Right renal pelvis (tissue), 4 donors: ENCODE measurements at places on chromosomes 4 and X. TPM values are rescaled to one million over a fixed set of nuclear protein-coding genes. Genes with fewer than 3 reads are reported as not detected.

The NAA11 gene
- not detected for polyA plus RNA-seq

The CT47A1 gene
- polyA plus RNA-seq = not detected

The DTHD1 gene
- not detected for polyA plus RNA-seq

The SORCS2 gene
- polyA plus RNA-seq = 6.7 TPM

The TRMT10A gene
- polyA plus RNA-seq = 14.4 TPM
